ENCODE measurements at places on chromosomes 16 and 17. TPM values are rescaled to one million over a fixed set of nuclear protein-coding genes. Genes with fewer than 3 reads are reported as not detected.

DNA sequence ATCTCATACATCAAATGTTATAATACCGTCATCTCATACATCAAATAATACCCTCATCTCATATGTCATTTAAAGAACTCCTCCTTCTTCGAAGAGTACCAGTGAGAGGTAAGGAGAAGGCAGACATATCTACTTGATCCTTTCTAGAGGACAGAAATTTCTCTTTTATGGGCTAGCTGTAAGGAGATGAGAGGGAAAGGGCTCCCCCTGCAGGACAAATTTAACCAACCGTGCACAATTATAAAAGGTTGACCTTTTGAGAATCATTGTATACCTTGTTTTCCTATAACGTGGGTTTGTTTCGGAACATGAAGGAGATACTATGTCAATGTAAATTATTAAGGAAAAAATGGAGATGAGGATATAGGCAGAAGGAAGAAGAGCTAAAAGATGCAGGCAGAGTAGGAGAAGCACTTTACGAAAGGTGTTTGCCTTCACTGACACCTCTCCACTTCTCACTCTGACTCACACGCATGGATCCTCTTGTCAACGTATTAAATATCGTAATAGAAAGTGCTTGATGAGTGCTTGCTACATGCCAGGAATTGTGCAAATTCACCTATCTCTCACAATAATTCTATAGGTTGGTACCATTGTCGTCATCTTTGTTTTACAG, 465.9 kb upstream of the ERCC4 start:
- DNase-seq: no peak

ABR gene
- total RNA-seq: 114 TPM

IKZF3 gene
- not detected for total RNA-seq

DNA sequence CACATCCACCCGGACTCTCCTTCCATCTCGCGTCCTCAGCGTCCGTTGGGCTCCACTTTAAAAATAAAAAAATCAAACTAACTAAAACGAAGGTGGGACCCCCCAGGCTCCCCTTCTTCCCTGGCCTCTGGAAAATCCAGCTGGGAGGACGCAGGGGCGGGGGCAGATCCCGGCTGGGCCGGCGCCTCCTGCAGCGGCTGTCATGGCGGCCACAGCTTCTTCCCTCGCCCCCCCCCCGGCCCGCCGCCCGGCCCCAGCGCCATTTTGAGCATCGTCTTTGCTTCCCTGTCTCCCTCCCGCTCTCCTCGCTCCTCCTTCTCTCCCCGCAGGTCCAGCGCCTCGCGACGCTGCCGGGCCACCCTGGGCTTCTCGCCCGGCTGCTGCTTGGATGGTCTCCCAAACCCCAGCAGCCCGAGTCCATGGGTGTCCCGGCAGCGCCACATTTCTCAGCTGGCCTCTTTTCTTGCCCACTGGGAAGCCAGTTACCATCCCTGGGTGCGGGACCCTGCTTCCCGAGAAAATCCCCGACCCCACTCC, 3.3 kb downstream of the HOXB2 start:
- no peak for DNase-seq

WDR45B gene
- total RNA-seq: 78.5 TPM

GRCh38 chr17:63930951-63931575, 1.1 kb downstream of the CD79B start:
- DNase-seq: no peak

CHST4 gene
- not detected for total RNA-seq

CLEC18A gene
- total RNA-seq: 1.1 TPM

GJD3 gene
- total RNA-seq: not detected
